Neural crest cell (in vitro differentiated cells): ENCODE measurements at places on chromosomes 12 and 14.

- peak overlapping the region; percentile 71 for H3K27ac ChIP-seq
- peaks cover 26% of the 10 kb centered on the region for H3K4me1 ChIP-seq
- H3K4me3 ChIP-seq = peak overlapping the region; percentile 94
- DNase-seq = no peak
- H3K27me3 ChIP-seq = no peaks in the 10 kb centered on the region
These were observed 940 bp downstream of the MOAP1 start for GRCh38 chr14:93183596-93184317.

- no peaks in the 10 kb centered on the region for H3K27me3 ChIP-seq
- no peaks in the 10 kb centered on the region for H3K36me3 ChIP-seq
- no peak for DNase-seq
- no peak overlapping the region for H3K4me3 ChIP-seq
- no peak overlapping the region for H3K27ac ChIP-seq
- H3K4me1 ChIP-seq = no peaks in the 10 kb centered on the region
These were observed 177.0 kb upstream of the VASH1 start for GRCh38 chr14:76584271-76584702.

- peak overlapping the region; percentile 97 for H3K4me3 ChIP-seq
- peaks cover 4% of the 10 kb centered on the region for H3K27me3 ChIP-seq
- peaks cover 26% of the 10 kb centered on the region for H3K4me1 ChIP-seq
These were observed 723 bp downstream of the SIVA1 start for GRCh38 chr14:104753528-104754212.

DNA sequence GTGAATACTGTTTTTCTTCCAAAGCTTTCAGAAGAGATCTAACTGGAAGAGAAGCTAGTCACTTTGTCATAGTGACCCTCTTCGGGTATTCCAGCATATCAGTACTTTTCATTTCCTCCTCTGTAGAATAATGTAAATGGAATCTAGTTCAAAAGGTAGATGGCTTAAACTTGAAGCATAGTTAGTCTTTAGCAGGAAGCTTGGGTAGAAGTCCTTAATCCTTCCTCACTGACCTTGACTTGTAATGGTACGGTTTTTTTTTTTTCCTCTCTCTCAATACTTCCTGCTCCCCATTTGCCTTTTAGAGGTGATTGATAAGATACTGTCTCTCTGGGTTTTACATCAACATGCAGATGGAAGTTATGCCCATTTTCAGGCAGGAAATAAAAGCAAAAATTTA lies 1.7 kb downstream of the FBXO34 start:
- peak overlapping the region; percentile 90 for H3K4me3 ChIP-seq
- H3K27me3 ChIP-seq = peaks cover 2% of the 10 kb centered on the region
- no peak overlapping the region for H3K27ac ChIP-seq
- peaks cover 2% of the 10 kb centered on the region for H3K36me3 ChIP-seq
- no peak for DNase-seq
- H3K4me1 ChIP-seq = peaks cover 33% of the 10 kb centered on the region

DNA sequence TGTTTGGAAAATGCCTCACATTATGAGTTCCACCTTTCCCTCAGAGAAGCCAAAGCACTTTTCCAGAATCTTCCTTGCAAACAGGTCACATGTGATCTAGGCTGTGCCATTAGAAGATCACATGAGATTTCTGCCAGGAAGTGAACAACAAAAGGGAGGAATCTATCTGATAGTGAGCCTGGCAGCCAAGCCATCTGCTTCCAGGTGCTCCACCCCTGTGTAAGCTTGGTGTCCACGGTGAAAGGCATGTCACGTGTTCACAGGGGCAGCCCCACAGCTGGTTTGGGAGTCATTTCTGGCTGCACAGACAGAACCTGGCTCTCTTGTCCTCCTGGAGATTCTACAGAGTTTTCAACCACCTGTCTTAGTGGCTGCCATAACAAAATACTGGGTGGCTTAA lies 3.5 kb upstream of the KSR2 start:
- no peak overlapping the region for H3K27ac ChIP-seq
- H3K36me3 ChIP-seq = peaks cover 9% of the 10 kb centered on the region
- H3K4me1 ChIP-seq = peaks cover 13% of the 10 kb centered on the region
- DNase-seq = no peak
- H3K4me3 ChIP-seq = peak overlapping the region; percentile 4

DNA sequence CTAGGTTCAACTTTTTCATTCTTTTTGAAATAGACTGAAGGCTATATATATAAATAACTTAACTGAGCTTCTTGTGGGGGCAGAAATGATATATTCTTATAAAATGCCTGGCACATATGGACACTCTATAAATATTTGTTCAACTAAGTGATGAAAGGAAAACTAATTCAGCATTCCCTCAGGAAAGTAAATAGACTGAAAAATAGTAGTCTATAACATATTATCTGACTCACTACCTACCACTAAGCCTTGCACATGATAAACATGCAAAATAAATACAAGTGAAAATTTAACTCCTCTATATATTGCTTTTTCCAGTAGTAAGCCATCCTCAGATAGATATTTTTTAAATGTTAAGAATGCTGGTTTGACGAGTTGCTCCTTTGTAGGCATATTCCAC lies 15.7 kb upstream of the BMAL2 start:
- no peaks in the 10 kb centered on the region for H3K4me1 ChIP-seq
- no peak overlapping the region for H3K4me3 ChIP-seq
- no peak overlapping the region for H3K27ac ChIP-seq
- no peak for DNase-seq
- peaks cover 6% of the 10 kb centered on the region for H3K36me3 ChIP-seq

GRCh38 chr12:71187379-71187778 lies 29.6 kb upstream of the TSPAN8 start:
- H3K4me3 ChIP-seq = no peak overlapping the region
- no peaks in the 10 kb centered on the region for H3K36me3 ChIP-seq
- no peaks in the 10 kb centered on the region for H3K4me1 ChIP-seq
- H3K27ac ChIP-seq = no peak overlapping the region
- DNase-seq = no peak
- no peaks in the 10 kb centered on the region for H3K27me3 ChIP-seq

- no peak overlapping the region for H3K27ac ChIP-seq
- no peaks in the 10 kb centered on the region for H3K27me3 ChIP-seq
- DNase-seq = no peak
- H3K4me1 ChIP-seq = peaks cover 11% of the 10 kb centered on the region
- H3K36me3 ChIP-seq = no peaks in the 10 kb centered on the region
These were observed 55.2 kb downstream of the GALNT4 start for GRCh38 chr12:89469361-89469760.

GRCh38 chr14:99809360-99809759 lies 16.1 kb downstream of the EML1 start:
- no peak overlapping the region for H3K4me3 ChIP-seq
- H3K27ac ChIP-seq = no peak overlapping the region
- H3K4me1 ChIP-seq = peaks cover 40% of the 10 kb centered on the region
- H3K27me3 ChIP-seq = no peaks in the 10 kb centered on the region

- H3K27ac ChIP-seq = no peak overlapping the region
- H3K27me3 ChIP-seq = no peaks in the 10 kb centered on the region
- H3K4me1 ChIP-seq = peaks cover 19% of the 10 kb centered on the region
- H3K4me3 ChIP-seq = no peak overlapping the region
These were observed 13.9 kb upstream of the ATP2A2 start for GRCh38 chr12:110266980-110267620.
